ENCODE measurements at places on chromosomes 3 and 15. TPM values are rescaled to one million over a fixed set of nuclear protein-coding genes. Genes with fewer than 3 reads are reported as not detected.

Gene PRR20G
- not detected for total RNA-seq

- no peak for DNase-seq
- no peak overlapping the region for H3K27ac ChIP-seq
- peaks cover 68% of the 10 kb centered on the region for H3K36me3 ChIP-seq
- H3K27me3 ChIP-seq: no peaks in the 10 kb centered on the region
- peaks cover 11% of the 10 kb centered on the region for H3K4me1 ChIP-seq
- no peak overlapping the region for H3K4me3 ChIP-seq
Measured at GRCh38 chr3:45965253-45965652, 22.0 kb downstream of the CXCR6 start.

Gene NANOGP8
- total RNA-seq: 0.88 TPM

DNA sequence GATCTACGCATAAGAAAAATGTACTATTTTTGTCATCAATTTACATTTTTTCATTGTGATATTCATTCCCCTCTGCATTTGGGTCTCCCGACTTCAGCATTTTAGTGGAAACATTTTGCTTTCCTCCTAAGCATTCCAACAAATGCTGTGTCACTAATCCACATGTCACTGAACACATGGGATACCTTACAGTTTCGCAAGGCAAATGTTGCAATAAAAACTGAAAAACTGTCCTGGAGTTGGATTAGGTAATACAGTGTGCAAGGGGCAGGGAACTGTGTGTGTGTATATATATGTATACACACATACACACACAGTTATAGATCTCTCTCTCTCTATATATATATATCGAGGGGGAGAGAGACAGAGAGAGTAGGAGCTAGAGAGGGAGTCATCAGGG lies 632.2 kb downstream of the MAGI1 start:
- H3K27me3 ChIP-seq: no peaks in the 10 kb centered on the region
- H3K4me1 ChIP-seq: peaks cover 12% of the 10 kb centered on the region
- H3K4me3 ChIP-seq: no peak overlapping the region
- no peak overlapping the region for H3K27ac ChIP-seq

- H3K4me3 ChIP-seq: no peak overlapping the region
- peaks cover 3% of the 10 kb centered on the region for H3K4me1 ChIP-seq
- no peak for DNase-seq
- H3K27ac ChIP-seq: no peak overlapping the region
- H3K27me3 ChIP-seq: no peaks in the 10 kb centered on the region
Measured at GRCh38 chr3:169563775-169564059, 99.8 kb downstream of the MECOM start.

Gene TTLL13
- total RNA-seq: 0.34 TPM

- no peaks in the 10 kb centered on the region for H3K4me1 ChIP-seq
- H3K4me3 ChIP-seq: no peak overlapping the region
- no peak overlapping the region for H3K27ac ChIP-seq
- H3K36me3 ChIP-seq: no peaks in the 10 kb centered on the region
Measured at GRCh38 chr3:179852142-179852905, 184.4 kb downstream of the PEX5L start.

Gene MOBP
- total RNA-seq: 0.14 TPM

- H3K4me3 ChIP-seq: no peak overlapping the region
- H3K27me3 ChIP-seq: no peaks in the 10 kb centered on the region
Measured at GRCh38 chr3:195101001-195101583, 169.9 kb downstream of the XXYLT1 start.

GRCh38 chr15:78681281-78682003 lies 40.4 kb upstream of the CHRNB4 start:
- no peak overlapping the region for H3K27ac ChIP-seq
- DNase-seq: no peak
- H3K27me3 ChIP-seq: no peaks in the 10 kb centered on the region
- no peaks in the 10 kb centered on the region for H3K4me1 ChIP-seq
- no peak overlapping the region for H3K4me3 ChIP-seq

Gene IL17RE
- total RNA-seq: 22.9 TPM

Gene HRH1
- 5.6 TPM for total RNA-seq

DNA sequence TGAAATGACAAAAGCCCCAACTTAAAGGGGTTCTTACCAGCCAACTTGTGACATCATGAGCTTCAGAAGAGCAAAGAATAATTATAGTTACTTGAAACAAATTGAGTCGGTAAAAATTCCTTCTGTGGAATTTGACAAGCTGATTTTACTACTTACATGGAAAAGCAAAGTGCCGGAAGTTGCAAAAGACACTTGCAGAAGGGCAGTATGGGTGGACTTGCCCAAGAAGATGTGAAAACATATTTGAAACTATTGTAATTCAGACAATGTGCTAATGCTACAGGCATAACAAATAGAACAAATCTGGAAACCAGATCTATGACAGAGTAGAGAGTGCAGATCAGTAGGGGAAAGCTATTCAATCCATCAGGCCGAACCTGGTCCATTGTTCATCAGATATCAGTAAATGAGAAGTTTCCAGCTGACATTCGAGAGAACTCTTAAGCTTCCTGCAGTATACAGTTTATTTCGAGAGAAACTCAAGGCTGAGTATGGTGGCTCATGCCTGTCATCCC lies 2.5 kb upstream of the KIF7 start:
- H3K27ac ChIP-seq: no peak overlapping the region
- no peak for DNase-seq
- no peak overlapping the region for H3K4me3 ChIP-seq
- no peaks in the 10 kb centered on the region for H3K36me3 ChIP-seq
- no peaks in the 10 kb centered on the region for H3K27me3 ChIP-seq
- peaks cover 16% of the 10 kb centered on the region for H3K4me1 ChIP-seq

Gene FOXB1
- not detected for total RNA-seq

- H3K27me3 ChIP-seq: no peaks in the 10 kb centered on the region
- H3K27ac ChIP-seq: no peak overlapping the region
- DNase-seq: peak; percentile 44
- no peak overlapping the region for H3K4me3 ChIP-seq
- H3K4me1 ChIP-seq: peaks cover 25% of the 10 kb centered on the region
Measured at GRCh38 chr15:65365229-65365628, 12.6 kb downstream of the IGDCC3 start.

DNA sequence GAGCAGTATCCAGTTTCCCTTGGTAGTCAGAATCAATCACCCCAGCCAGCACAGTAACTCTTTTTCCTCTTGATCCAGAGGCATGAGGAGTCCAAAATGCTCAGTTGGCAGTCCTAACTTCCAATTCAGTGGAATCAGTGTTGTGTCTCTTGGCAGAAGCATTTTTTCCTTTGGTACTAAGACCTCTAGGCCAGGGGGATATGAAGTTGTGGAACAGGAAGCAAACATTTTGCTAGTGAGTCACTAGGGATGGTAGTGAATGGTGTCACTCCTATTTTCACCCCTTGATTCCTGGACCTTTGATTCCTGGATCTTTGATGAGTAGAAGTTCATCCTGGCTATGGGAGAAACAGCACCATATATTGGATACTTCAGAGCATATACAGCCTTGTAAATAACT lies 70.5 kb upstream of the ALDH1A3 start:
- H3K27me3 ChIP-seq: no peaks in the 10 kb centered on the region
- no peak for DNase-seq
- H3K36me3 ChIP-seq: no peaks in the 10 kb centered on the region
- no peak overlapping the region for H3K27ac ChIP-seq
- H3K4me1 ChIP-seq: no peaks in the 10 kb centered on the region

Data from lung (tissue), 17 donors.